ENCODE measurements at places on chromosomes 2 and 18.

GRCh38 chr2:1968988-1969700 is 224.8 kb upstream of the PXDN start:
- no peak for DNase-seq

DNA sequence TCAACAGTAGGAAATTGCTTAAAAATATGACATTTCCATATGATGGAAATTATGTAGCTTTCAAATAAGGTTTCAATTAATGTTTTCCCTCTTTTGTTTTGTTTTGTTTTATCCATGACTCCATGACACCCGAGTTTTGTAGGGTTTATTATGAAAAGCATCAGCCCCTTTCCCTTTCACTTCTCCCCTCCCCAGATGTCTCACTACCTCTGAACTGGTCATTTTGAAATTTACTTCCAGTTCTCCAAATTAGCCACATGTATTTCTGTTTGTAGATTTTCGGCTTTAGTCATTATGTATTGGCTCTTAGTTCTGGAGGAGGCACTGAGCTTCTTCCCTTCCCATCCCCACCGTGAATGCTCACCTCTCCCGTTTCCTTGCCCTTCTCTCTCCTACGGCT is 18.6 kb upstream of the VPS4B start:
- no peak for DNase-seq

- no peak for DNase-seq
Observed at GRCh38 chr2:67018301-67018700, 378.8 kb upstream of the ETAA1 start.

- DNase-seq, result no peak
Observed at GRCh38 chr18:13614641-13615288, 111.6 kb downstream of the FAM210A start.

- DNase-seq, result no peak
Observed at GRCh38 chr2:46246790-46247189, 50.4 kb upstream of the EPAS1 start.

DNA sequence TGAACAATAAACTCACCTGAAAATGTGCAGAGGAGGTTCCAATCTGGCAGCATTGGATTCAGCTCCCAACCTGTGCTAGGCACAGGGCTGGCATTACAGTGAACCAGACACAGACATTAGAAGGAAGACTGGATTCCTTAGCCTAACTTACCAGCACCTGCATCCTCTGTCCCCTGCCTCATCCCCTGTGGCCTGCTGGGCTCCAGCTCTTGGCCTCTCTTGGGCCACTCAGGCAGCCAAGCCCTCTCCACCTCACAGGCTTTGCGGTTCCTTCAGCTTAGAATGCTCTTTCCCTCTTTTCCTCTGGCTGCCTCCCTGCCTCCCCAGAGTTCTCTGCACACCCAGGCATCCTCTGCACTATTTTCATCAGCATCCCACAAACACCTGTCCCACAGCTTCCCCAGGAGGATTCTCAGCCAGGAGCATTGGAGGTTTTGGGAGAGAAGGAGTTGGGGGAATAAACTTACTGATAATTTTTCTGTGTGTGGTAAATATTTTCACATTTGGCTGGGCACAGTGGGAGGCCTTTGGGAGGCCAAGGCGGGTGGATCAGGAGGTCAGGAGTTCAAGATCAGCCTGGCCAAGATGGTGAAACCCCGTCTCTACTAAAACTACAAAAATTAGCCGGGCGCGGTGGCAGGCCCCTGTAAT is 132.0 kb downstream of the INHBB start:
- no peak for DNase-seq

DNA sequence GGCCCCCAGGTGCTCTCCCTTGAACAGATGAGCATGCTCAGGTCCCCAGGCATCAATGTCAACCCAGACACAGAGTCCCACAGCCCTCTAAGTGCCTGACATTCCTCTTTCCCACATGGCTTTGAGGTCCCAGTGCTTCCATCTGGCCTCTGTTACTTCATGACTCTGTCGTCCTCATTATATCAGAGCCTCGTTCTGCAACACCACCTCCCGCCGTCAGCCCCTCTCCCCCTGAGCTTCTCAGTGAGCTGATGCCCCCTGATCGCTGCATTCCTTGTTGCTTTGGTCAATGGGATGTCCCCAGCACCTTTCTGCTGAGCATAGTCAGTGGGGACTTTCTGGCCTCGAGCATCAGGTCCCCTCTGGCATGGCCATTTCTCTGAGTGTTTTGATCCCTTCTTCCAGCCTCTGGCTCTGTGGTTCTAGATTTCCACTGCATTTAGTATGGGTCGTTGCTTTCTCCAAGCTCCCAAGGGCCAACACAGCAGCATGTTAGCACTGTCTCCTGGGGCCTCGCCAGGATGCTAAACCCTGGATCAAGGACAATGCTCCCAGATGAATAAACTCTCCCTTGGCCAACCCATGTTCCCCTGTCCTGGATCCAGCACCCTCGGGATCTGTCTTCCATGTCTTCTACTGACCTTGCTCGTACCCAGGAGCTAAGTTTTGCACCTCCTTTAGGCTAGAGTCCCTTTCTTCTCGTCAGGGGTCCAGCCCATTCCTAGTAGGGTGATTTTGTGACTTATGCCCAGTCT is 143.2 kb upstream of the TWIST2 start:
- DNase-seq, result no peak

- no peak for DNase-seq
Observed at GRCh38 chr2:159217676-159218075, 68.8 kb downstream of the WDSUB1 start.

DNA sequence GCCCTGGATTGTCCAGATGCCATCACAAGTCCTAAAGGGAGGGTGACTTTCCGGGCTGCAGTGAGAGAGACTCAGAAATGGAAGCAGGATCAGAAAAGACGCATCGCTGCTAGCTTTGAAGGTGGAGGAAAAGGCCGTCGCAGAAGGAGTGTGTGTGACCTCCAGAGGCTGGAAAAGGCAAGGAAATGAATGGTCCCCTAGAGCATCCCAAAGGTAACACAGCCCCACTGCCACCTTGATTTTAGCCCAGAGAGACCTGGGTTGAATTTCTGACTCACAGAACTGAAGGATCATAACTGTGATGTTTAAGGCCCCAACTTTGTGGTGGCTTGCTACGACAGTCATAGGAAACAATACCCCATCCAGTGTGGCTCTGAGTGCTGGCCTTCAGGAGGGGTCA is 8.6 kb upstream of the NCK2 start:
- no peak for DNase-seq

- DNase-seq, result no peak
Observed at GRCh38 chr18:73617981-73618380, 529.7 kb downstream of the FBXO15 start.

DNA sequence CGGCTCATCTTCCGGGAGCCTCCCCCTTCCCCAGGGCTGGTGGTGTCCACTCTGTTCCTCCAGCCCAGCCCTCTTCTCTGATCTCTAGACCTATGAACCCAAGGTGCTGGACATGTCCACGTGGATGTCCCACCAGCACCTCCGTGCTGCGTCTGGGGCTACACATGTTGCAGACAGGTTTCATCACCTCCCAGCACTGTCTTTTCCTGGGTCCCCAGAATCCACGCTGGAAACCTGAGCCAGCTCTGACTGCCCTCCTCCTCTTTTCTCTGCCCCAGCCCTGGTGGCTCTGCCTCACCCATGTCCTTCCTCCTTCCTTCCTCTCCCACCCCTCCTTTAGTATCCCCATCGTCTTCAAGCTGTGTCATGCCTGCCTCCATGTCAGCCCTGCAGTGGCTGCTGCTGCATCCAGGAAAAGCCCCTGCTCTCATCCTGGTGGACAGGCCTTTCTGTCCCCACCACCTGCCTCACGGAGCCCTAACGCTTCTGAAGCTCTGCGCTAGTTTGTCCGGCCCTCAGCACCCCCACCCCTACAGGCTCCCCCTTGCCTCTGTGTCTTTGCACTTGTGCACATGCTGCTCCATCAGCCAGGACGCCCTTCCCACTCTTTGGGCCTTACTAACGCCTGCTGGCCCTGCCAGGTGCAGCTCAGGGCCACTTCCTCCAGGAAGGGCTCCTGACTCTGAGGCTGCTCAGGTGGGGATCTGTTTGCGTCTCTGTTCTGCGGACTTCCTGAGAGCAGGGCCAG is 105.9 kb downstream of the DYSF start:
- DNase-seq, result no peak

GRCh38 chr2:203683932-203684556 is 22.4 kb upstream of the CD28 start:
- DNase-seq, result no peak

GRCh38 chr2:127721311-127721977 is 20.1 kb downstream of the SFT2D3 start:
- peak; percentile 46 for DNase-seq

GRCh38 chr2:38626326-38627035 is 23.8 kb upstream of the HNRNPLL start:
- no peak for DNase-seq

- no peak for DNase-seq
Observed at GRCh38 chr2:113767811-113768460, 11.5 kb upstream of the SLC35F5 start.

GRCh38 chr2:200221055-200221955 is 85.2 kb upstream of the SPATS2L start:
- no peak for DNase-seq

- no peak for DNase-seq
Observed at GRCh38 chr2:207040696-207041095, 101.4 kb downstream of the CPO start.

DNA sequence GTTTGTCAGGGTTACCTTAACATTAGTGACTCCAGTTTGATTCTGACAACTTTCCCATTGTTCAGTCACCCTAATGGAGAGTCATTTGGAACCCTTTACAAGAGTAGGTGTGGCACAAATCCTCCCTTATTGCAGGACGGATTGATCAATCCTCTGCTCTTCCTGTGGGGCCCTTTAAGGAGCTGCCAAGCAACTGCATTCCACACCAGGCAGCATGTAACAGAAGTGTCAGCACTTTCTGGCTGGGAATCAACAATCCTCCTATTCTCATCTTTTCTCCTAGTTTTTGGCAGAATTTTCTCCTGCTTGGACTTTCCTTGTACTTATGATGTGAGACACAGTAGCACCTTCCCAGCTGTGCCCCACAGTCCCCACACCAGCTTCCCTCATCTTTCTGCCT is 177.8 kb downstream of the ST6GAL2 start:
- DNase-seq, result no peak

GRCh38 chr2:39094717-39095363 is 26.0 kb downstream of the SOS1 start:
- DNase-seq, result no peak

GRCh38 chr18:59268721-59269562 is 4.3 kb downstream of the RAX start:
- DNase-seq, result no peak

DNA sequence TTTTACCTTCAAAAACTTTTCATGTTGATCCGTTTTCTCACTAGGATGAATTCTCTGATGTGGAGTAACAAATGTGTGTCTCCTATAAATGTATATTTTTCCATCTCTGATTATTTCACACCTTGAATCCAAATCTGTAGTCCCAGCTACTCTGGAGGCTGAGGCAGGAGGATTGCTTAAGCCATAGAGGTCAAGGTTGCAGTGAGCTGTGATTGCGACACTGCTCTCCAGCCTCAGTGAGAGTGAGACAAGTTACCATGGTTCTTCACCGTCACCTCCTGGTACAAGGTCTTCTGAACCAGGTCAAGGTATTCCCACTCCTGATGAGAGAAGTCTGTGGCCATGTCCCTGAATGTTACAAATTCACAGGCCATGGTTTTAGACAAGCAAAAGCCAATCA is 15.1 kb downstream of the GMCL1 start:
- DNase-seq, result no peak

GRCh38 chr2:50388324-50388723 is 643.6 kb downstream of the NRXN1 start:
- no peak for DNase-seq

DNA sequence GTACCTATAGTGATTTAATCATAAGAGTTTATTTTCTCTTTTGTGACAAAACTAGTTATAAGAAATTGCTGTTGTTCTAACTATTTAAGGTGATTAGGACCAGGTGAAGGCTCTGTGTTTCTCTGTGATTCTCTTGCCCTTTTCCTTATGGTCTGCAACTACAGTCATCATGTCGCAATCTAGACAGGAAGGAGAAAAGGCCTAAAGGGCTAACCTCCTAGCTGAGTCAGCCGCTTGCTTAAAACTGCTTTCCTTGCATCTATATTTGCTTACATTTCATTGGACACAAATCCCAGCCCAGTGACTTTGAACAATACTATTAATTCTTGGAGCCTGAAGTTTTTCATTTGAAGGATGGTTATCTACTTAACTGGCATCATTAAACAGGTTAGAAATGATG is 93.1 kb downstream of the PIK3C3 start:
- DNase-seq, result no peak

GRCh38 chr2:221420245-221420644 is 151.9 kb downstream of the EPHA4 start:
- no peak for DNase-seq

DNA sequence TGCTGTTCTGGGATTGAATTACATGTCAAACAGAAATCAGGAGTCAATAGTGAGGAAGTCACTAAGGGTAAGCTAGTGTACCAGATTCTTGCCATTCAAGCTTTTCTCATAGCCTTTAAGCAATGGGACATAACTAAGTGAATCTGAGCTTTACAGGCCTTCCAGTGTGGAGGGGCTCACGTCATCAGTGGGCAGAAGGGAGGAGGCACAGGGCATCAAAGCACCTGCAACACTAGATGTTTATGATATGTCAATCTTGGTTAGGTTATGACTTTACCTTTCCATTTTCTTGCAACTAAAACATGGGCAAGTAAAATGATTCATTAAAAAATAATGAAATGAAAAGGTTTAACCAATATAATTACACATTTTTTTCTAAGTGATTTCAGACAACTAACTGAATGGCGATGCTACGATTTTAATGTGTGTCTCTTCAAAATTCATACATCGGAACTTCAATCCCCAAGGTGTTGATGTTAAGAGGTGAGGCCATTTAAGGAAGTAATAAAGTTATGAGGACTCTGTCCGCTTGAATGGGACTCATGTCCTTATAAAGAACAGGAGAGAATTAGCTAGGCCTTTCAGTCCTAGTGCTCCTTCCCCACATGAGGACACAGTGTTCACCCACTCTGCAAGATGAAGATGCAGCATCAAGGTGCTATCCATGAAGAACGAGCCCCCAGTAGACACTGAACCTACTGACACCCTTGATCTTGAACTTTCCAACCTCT is 1169.2 kb upstream of the NXPH2 start:
- no peak for DNase-seq

- no peak for DNase-seq
Observed at GRCh38 chr2:98637401-98638147, 29.2 kb downstream of the UNC50 start.

DNA sequence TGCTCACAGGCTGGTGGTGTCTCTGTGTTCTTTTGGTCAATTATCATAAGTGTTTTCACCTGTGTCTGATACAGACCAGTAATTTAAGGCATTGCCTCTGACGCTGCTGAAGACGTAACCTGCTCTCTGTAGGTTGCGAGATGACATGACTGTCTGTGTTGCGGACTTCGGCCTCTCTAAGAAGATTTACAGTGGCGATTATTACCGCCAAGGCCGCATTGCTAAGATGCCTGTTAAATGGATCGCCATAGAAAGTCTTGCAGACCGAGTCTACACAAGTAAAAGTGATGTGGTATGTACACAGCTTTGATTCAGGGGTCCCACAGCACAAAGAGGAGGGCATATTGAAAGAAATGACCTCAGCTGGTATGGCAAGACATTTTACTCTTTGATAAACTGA is 33.8 kb upstream of the TMEM87B start:
- no peak for DNase-seq

- DNase-seq, result no peak
Observed at GRCh38 chr18:35467624-35468016, 30.1 kb downstream of the INO80C start.

GRCh38 chr2:62398356-62398755 is 107.6 kb downstream of the TMEM17 start:
- DNase-seq, result no peak
